Tongue (tissue), 3 donors: ENCODE measurements at places on chromosomes 13 and 19.

GRCh38 chr13:96052656-96053002 is 572 bp downstream of the UGGT2 start:
- peak; percentile 56 for DNase-seq

DNA sequence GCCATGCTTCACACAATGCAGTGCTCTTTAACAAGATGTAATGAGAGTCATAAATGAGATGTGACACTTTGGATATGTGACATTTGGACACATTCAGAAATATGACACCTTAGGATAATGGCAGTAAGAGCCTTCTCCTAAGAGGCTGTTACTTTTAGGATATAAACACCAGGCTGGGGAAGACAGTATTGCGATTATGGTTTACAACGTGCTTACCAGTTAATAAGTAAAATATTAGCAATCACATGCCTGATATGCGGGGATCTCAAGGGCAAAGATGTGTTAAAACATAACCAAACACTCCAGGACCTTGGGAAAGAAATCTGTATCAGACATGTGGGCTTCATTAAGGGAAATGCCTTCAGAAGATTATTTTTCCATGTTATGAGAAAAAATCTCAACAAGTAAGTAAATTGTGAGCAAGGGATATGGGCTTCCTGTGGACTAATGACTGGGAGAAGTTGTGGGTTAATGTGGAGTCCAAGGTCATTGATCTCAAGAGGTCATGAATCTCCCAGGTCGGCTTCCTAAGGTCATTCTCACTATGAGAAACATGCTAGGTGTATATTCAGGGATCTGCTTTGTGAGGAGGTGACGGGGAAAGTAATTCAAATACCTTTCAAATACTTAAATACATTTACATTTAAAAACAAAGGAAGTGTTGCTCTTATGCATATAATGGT is 105.3 kb downstream of the STARD13 start:
- DNase-seq: no peak

- peak; percentile 88 for DNase-seq
These were observed 17.3 kb downstream of the DOT1L start for GRCh38 chr19:2180881-2181632.

- no peak for DNase-seq
These were observed 31.8 kb downstream of the DOCK9 start for GRCh38 chr13:98945863-98946605.
